ENCODE measurements at places on chromosomes 6 and 20.

GRCh38 chr6:25006565-25007001, 70.8 kb upstream of the RIPOR2 start:
- peak; percentile 45 for DNase-seq

GRCh38 chr6:17845598-17845997, 138.9 kb upstream of the NUP153 start:
- no peak for DNase-seq

GRCh38 chr6:19719691-19720128, 117.5 kb upstream of the ID4 start:
- DNase-seq = peak; percentile 33

GRCh38 chr6:30450909-30451841, 38.1 kb upstream of the HLA-E start:
- DNase-seq = peak; percentile 84

- DNase-seq = peak; percentile 55
Measured at GRCh38 chr6:85362652-85363310, 87.1 kb upstream of the NT5E start.

GRCh38 chr6:57135885-57136284, 36.2 kb upstream of the BAG2 start:
- peak; percentile 14 for DNase-seq

GRCh38 chr20:20237093-20237959, 130.6 kb upstream of the INSM1 start:
- no peak for DNase-seq

DNA sequence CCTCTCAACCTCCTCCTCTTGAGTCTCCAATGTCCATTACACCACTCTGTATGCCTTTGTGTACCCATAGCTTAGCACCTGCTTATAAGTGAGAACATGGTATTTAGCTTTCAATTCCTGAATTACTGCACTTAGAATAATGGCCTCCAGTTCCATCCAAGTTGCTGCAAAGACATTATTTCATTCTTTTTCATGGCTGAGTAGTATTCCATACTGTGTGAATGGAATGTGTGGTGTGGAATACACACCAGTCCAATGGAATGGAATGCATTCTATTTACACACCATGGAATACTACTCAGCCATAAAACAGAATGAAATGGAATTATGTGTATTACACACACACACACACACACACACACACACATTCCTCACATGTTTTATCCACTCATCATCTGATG, 116.1 kb downstream of the BACH2 start:
- DNase-seq = no peak

DNA sequence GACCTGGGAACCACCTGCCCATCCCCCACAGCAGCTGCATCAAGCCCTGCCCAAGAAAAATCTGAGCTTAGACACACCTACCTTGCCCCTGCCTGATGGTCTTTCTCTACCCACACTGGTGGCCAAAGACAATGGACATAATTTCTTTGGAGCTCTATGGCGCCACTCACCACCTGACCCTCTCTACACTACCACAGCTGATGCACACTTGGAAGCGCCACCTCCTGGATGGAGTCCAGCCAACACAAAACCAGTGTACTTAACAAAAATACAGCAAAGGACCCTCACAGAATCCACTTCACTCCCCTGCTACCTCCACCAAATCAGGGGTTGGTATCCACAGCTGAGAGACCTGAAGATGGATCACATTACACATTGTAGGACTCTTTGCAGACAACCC, 39.7 kb upstream of the CLVS2 start:
- no peak for DNase-seq

GRCh38 chr6:51963980-51964379, 123.4 kb downstream of the PKHD1 start:
- no peak for DNase-seq

DNA sequence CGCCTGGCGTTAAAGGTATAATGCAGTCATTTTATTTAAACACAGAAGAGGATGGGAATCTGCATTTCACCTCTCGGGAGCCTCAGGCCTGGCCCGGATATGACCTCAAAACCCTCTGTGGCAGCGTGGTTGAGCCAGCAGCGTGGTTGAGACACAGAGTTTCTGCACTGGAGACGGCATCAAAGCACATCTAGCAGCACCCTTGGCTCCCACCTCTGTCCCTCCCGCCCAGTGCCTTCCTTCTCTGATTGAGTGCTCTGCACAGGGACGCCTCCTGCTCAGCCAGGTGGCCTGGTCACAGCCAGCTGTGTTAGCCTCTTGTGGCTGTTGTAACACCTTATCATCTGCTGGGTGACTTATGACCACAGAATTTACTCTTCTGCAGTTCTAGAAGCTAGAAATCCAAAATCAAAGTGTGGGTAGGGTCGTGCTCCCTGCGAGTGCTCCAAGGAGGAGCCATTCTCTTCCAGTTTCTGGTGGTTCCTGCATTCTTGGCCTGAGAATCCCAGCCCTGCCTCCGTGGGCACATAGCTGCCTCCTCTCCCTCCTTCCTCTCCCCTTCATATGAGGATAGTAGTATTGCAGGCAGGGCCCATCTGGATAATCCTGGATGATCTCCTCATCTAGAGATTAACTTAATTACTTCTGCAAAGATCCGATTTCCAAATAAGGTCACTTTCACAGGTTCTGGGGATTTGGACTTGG, 156.7 kb downstream of the SYCP2 start:
- no peak for DNase-seq

GRCh38 chr6:136037242-136037875, 185.9 kb downstream of the PDE7B start:
- DNase-seq = no peak

GRCh38 chr6:20338156-20338555, 63.5 kb upstream of the E2F3 start:
- DNase-seq = no peak

DNA sequence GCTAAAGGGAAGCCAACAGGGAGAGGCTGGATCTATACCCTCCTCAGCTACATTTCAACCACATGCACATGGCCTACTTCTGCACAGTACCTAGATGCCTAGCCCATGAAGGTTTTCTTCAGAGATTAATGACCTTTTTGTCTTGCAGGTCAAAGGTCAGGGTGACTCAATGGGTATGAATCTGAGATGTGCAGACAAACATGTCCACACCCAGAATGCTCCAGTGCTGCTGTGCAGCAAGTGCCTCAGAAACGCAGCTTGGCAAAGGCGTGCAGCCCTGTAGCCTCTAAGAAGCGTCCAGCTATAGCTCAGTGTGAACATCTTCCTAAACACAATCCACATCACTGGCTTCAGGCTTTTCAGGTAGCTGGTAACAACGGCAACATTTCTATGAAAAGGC, 24.4 kb downstream of the MAP1LC3A start:
- DNase-seq = no peak

- no peak for DNase-seq
Measured at GRCh38 chr6:39387785-39388184, 65.3 kb upstream of the KCNK16 start.

GRCh38 chr6:65072500-65072899, 634.5 kb downstream of the EYS start:
- DNase-seq = no peak

DNA sequence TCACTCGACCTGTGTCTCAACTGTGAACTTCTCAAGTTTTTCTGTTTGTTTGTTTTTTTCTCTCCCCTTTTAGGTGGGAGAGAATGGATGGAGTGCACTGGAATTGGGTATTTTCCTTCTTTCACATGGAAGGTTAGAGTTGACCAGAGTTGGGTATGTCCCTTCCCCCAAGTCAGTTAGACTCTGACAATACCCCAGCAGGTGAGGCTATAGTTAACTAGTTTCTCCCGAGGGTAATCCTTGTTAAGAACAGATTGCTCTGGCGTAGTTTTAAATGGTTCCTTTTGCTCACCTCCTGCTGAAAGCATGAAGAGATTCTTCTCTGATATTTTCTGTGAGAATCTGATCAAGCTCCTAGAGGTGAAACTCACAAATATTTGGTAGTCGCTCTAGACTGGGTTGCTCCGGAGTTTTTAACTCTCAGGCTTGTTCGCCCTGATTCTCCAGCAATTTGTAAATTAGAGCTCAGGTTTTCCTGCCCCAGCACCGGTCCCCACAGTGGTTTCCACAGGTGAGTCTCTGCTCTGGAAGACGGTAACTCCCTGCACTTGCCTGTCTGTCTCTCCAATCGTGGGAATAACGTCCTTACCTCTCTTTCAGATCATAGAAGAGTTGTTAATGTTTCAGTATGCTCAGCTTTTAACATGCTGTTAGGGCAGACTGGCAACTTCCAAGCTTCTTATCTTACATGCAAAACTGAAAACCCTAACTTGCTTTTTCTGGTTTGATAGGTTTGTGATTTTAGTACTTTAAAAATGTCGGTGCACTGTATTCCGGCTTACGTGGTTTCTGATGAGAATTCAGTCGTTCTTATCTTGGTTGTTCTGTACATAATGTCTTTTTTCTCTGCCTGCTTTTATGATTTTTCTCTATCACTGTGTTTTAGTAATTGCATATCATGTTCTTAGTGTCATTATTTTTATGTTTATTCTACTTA, 111.2 kb upstream of the HIVEP1 start:
- DNase-seq = no peak

DNA sequence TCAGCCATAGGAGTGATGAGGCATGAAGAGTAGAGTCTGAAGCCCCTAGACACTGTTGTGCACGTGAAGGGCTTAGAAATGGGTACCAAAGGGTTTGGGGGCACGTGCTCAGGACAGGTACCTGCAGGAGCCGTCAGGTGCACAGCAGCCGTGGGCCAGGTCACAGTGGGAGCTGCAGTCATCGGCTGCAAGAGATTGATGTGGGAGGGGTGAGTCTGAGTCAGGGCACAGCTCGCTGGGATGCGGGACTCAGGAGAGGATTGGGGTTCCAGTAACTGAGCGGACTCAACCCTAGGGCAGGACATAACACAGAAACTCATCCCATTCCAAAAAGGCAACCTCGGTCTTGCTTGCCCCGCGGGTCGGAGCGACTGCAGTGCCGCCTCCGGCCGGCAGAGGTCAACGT, 1.1 kb downstream of the DLK2 start:
- DNase-seq = no peak

- DNase-seq = no peak
Measured at GRCh38 chr20:46030284-46031013, 1.4 kb downstream of the SLC12A5 start.

- DNase-seq = no peak
Measured at GRCh38 chr20:59895908-59896307, 37.5 kb downstream of the SYCP2 start.
